ENCODE measurements at places on chromosomes 11 and 22. TPM values are rescaled to one million over a fixed set of nuclear protein-coding genes. Genes with fewer than 3 reads are reported as not detected.

The GSTP1 gene
- 2,096 TPM for total RNA-seq

The TSSK2 gene
- not detected for total RNA-seq

The BCO2 gene
- total RNA-seq, result 1.2 TPM

The OR56B1 gene
- total RNA-seq, result not detected

- DNase-seq, result no peak
These were observed 1461.1 kb downstream of the BRD1 start for GRCh38 chr22:48366591-48366990.

- no peak for DNase-seq
These were observed 70.4 kb downstream of the GGTLC2 start for GRCh38 chr22:22714600-22715335.

GRCh38 chr11:128734103-128734831 is 40.4 kb downstream of the FLI1 start:
- no peak for DNase-seq

DNA sequence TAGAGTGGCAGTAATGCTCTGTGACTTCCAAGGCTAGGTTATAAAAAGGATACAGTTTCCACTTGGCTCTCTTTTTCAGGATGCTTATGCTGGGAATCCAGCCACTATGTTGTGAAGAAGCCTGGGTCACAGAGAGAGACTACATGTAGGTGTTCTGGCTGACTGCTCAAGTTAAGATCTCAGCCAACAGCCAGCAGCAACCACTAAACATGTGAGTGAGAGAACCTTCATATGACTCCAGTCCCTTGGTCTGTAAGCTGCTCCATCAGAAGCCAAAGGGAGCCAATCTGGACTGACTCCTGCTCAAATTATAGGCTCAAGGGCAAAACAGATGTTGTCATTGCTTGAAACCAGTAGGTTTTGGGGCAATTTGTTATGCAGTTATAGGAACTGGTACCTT is 162.7 kb downstream of the MAML2 start:
- DNase-seq, result no peak

GRCh38 chr11:62540804-62541701 is 5.6 kb downstream of the AHNAK start:
- no peak for DNase-seq

DNA sequence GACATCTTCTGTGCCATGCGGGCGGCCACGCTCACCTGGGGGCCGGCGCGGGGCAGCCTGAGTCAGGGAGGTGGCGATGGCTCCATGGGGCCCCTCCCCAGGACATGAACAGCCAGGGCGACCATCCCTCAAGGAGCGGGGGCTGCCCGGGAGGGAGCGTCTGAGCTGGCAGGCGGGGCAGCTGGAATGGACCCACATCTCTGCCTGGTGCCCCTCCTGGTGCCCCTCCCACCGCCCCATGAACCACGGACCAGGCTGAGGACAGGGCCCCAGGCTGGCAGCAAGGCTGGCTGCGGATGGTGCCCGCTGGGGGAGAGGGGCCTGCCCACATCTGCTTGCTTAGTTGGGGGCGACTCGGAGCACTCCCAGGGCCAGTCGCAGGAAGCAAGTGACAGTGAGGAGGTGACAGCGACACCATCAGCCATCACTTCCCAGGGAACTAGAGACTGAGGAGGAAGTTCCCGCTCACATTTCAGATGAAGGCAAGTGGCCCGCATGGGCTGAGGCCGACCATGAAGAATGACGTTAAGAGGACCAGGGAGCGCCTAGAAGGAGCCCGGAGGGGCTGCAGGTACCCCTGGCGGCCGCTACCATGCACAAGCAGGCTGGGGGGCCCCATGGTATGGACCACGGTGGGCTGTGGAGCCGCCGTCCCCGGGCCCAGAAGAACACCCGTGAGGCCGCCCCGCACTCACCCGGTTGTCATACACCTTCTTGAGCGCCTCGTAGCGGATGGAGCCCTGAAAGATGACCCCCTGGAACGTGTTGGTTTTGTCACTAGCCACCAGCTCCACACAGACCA is 37.3 kb downstream of the KIAA0930 start:
- no peak for DNase-seq

GRCh38 chr11:45517171-45517770 is 148.2 kb downstream of the CHST1 start:
- no peak for DNase-seq

DNA sequence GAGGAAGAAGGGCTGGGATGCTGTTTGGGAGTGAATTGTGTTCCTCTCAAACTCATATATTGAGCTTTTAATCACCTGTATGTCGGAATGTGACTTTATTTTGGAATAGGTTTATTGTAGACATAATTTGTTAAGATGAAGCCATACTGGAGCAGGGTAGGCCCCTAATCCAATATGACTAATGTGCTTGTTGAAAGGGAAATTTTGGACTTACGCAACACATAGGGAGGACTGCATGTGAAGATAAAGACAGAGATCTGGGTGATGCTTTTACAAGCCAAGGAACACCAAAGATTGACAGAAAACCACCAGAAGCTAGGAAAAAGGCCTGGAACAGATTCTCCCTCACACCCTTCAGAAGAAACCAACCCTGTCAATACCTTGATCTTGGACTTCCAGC is 43.2 kb upstream of the OVCH2 start:
- no peak for DNase-seq
